Stimulated activated CD4-positive, alpha-beta T cell treated with anti-CD3 and anti-CD28 coated beads, Interleukin-2, amount 100 ng/mL, for 48 hours (primary cell): ENCODE measurements at places on chromosomes 7 and 10.

DNA sequence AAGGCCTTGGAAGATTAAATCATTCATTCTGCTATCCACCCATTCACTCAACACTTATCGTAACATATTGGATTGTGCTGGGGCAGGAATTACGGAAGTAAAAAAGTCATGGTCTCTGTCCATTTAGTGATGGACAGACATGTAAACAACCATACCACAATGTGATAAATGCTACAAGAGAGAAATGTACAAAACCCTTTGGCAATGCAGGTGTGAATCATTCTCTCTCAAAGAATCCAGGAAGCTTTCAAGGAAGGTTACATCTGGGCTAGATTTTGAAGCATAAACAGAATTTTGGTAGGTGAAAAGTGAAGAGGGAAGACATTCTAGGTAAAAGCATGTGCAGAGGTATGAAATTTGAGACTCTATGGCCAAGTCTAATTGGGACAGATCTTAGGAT lies 61.7 kb upstream of the KCNIP2 start:
- DNase-seq: no peak

DNA sequence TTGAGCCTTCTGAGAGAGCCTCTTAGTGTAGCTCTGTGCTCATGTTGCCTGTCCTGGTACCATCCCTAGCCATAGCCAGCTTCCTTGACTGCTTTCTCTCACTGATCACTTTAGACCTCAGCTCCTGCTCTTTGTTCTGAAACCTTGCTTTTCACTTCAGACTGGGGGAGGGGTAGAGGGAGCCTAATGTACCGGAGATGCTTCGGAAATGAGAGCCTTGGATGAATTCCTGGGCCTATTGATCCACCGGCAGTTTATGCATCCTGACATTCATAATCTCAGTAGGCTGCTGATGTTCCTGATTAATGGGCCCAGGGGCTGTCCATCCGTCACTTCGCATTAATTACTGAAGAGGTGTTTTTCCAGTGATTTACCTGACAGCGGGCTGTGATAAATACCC lies 38.8 kb downstream of the R3HCC1L start:
- no peak for DNase-seq

GRCh38 chr10:128929131-128929530 lies 537.9 kb upstream of the MGMT start:
- no peak for DNase-seq

DNA sequence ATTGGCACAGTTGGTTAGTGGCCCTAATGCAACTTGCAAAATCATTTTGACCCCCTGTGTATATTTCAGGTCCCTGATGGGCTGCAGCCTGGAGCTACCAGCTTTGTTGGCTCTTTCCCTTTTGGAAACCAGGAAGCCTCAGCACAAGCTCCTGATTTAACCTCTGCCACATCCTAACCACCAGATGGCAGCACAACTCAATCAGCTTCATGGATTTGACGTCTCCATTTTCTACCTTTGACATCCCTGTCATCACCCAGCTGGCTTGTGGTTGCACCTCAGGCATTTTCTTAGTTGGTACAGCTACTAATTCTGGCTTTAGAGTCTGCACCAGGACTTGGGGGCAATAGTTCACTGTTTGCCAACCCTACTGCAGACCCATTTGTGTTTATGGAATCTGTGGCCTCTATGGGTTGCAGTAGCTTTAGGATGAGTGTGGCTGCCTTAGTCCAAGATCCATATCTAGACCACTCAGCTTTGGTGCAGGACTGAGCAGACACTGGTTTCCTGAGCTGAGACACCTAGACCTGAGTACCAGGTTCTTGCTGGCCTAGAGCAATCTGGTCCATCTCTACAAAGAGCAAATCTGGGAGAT lies 456.2 kb downstream of the REEP3 start:
- peak; percentile 4 for DNase-seq

- no peak for DNase-seq
Observed at GRCh38 chr7:139895141-139895829, 66.2 kb downstream of the TBXAS1 start.

- DNase-seq: no peak
Observed at GRCh38 chr10:99487125-99487807, 45.5 kb upstream of the NKX2-3 start.

GRCh38 chr10:127368101-127368500 lies 171.7 kb upstream of the INSYN2A start:
- no peak for DNase-seq

GRCh38 chr7:143300959-143301935 lies 13.1 kb downstream of the CASP2 start:
- DNase-seq: no peak

GRCh38 chr10:104038537-104038936 lies 47.1 kb downstream of the COL17A1 start:
- no peak for DNase-seq

DNA sequence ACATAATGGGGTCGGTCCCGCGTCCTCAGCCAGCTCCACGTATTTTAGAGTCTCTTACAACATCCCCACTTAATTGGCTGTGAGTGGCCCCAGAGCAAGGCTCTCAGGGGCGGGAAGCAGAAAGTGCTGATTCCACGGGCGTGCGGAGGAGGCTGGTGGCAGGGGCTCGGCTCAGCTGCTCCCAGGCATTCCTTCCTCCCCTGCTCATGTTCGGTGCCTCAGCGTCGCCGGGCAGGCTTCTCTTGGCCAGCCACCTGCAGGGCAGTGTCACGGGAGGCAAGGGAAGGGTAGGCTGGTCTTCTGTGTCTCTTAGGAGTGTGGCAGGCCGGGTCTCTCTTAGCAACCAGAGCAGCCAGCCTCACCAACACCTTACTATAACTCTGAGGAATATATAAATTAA lies 33.8 kb downstream of the IL15RA start:
- no peak for DNase-seq

DNA sequence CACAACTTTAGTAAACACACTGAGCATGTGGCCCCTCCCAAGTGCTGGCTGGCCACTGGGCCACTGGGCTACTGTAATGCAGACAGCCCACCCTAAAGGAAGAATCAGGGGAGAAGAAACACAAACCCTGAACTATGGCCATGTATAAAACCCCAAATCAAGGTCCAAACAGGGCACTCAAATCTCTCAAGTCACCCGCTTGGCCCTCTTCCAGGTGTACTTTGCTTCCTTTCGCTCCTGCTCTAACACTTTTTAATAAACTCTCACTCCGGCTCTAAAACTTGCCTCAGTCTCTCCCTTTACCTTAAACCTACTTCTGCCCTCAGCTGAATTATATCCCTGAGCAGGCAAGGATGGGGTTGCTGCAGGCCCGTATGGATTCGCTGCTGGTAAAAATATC lies 72.6 kb downstream of the TPK1 start:
- no peak for DNase-seq

DNA sequence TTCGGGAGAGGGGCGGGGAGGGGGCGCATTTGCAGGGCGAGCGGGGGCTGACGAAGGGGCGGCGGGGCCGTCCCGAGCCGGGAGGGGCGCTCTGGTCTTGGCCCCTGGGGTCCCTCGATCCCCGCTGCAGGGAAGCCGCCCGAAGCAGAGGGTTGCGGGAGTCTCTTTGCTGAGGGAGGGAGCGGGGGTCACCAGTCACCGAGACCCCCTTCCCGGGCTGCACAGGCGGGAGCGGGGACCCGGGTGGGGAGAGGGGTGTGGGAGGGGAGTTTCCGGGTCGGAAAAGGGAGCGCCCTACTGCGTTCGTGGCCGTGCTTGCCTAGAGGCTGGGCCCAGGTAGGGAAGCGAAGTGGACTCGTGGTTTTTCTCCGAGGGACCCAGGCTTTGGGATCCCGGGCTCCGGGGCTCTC lies 422 bp downstream of the AP1S1 start:
- no peak for DNase-seq

- DNase-seq: no peak
Observed at GRCh38 chr10:125646311-125646710, 36.7 kb downstream of the TEX36 start.

- no peak for DNase-seq
Observed at GRCh38 chr7:20301311-20301939, 29.3 kb upstream of the ITGB8 start.

DNA sequence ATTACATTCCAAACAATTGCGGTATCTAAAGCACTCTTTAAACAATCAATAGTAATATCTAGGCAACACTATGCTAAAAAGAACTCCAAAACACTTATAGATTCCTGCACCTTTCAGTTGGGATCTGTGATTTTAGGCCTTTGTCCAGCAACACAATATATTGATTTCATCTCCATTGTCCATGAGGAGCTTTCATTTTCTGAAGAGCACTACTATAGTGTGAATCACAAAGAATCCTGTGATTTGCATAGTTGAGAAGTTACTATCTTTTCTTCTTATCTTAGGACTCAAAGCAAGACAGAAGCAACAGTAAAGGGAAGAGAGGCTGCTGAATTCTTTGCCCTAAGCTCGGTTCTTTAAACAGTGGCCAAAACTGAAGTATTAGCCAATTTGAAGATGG lies 846.8 kb downstream of the IPMK start:
- DNase-seq: no peak

DNA sequence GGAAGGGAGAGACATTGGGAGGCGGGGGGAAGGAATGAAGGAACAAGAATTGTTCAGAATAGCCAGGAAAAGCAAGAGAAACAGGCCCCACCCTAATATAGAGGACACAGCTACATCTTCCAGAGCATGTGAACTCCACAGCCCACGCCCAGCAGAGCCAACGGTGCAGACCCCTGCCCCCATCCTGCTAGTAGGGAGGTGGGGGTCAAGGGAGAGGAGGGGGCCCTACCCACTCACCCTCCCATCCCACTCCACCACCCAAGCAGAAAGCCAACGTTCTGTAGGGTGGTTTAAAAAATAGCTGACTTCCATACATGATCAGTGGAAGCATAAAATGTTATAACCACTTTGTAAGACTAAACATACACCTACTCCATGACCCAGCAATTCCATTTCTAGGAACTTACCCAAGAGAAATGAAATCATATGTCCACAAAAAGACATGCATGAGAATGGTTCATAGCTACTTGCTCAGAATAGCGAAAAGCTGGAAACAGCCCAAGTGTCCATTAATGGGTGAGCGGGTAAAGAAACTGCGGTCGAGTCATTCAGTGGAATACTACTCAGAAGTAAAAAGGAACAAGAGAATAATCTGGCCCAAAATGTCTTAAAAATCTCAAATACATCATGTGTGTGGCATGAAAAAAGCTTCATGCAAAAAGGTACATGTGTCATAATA lies 31.8 kb downstream of the CTBP2 start:
- no peak for DNase-seq

DNA sequence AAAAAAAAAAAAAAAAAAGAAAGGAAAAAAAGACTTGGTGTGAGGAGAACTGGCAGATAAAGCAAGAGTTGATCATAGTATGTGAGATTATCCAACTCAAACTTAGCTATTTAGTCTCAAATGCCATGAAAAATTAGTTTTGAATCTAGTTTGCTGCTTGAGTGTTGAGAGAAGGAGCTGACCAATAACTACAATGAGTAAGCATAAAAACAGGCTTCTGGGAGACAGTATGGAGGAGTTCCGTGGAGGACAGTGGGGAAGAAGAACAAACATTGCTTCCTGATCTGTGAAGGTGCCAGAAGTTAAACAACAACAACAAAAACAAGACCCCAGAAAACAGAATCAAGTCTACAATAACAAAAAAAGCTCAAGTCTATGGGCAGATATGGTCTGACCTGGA lies 317.1 kb upstream of the POT1 start:
- DNase-seq: no peak

DNA sequence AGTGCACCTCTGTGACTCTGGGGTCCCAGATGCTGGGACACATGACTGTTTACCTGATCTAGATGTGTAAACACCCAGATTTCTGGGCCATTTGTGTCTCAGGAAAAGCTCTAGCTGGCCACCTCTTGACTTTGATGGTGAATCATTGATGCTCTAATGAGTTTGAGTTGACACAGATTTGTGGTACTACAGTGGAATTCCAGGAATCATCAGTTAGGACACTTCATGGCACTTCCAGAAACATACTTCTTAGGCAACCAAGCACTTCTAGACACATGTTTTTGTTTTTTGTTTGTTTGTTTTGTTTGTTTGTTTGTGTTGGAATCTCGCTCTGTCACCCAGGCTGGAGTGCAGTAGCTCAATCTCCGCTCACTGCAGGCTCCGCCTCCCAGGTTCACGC lies 302.2 kb upstream of the ZMIZ1 start:
- DNase-seq: no peak

- no peak for DNase-seq
Observed at GRCh38 chr7:6164010-6164409, 108.4 kb downstream of the CYTH3 start.

DNA sequence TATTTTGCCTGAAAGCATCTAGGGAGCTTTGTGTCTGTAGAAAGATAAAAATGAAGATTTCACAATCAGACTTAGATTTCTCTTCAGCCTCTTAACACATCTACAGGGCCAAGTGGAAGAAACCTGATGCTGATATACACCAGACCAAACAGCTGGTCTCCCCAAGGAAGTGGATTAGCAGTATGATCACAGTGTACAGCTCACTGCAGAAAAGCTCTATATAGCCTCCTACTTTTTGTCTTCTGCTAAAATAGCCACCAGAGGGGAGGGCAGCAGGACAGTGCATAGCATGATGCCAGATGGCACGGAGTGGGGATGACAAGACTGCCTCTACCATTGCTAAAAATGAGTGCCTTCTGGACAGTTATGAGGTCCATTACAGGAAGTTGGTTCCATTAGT lies 16.0 kb downstream of the FAM13C start:
- DNase-seq: no peak

DNA sequence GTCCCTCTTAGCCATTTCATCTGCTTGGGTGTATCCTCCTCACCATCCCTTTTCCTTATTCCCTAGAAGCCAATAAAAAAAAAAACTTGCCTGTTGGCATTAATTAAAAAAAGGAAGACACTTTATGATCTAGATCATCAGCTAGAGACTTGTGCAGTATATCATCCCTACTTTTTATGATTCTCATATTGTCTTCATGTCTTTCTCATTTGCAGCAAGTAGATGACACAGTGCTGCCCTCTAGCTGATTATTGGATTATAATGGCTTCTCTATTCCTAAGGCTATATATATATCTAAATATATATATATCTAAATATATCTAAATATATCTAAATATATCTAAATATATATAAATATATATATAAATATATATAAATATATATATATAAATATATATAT lies 272.4 kb upstream of the LRGUK start:
- no peak for DNase-seq

DNA sequence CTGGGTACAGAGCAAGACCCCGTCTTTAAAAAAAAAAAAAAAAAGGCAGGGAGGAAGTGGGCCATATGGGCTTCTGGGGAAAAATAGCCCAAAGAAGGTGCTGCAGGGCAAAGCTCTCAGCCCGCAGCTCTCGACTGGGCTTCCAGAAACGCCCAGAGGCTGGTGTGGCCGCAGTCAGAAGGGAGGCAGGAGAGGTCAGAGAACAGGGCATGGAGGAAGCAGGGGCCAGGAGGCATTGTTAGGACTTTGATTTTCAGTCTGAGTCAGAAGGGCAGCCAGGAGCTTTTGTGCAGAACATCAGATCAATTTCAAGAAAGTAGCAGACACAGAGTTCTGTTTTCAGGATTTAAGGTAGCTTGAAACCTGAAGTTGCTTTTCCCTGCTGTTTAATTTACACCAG lies 35.3 kb upstream of the CYTH3 start:
- DNase-seq: no peak

GRCh38 chr10:78258323-78259030 lies 224.8 kb downstream of the RPS24 start:
- no peak for DNase-seq
